NCI-H1417 treated with DMSO at 0.1 percent for 48 hours (cell line): ENCODE measurements at places on chromosomes 2 and 18.

DNA sequence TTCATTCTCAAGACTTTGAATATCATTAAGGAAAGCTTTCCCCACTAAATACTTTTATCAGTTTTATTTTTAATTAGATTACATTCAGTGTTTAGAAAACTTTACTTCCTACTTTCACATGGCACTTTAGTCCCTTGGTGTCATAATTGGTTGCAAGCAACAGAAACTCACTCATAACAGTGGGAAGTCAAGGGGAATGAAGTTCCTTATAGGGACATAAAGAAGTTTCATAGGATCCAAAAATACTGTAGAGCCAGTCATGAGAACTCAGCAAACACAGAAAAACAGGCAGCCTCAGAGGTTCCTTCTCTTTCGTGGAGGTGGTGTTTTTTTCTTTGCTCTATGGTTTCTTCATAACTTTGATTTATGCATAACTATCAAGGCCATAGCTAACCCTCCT lies 809.0 kb downstream of the BCL11A start:
- no peak for DNase-seq

DNA sequence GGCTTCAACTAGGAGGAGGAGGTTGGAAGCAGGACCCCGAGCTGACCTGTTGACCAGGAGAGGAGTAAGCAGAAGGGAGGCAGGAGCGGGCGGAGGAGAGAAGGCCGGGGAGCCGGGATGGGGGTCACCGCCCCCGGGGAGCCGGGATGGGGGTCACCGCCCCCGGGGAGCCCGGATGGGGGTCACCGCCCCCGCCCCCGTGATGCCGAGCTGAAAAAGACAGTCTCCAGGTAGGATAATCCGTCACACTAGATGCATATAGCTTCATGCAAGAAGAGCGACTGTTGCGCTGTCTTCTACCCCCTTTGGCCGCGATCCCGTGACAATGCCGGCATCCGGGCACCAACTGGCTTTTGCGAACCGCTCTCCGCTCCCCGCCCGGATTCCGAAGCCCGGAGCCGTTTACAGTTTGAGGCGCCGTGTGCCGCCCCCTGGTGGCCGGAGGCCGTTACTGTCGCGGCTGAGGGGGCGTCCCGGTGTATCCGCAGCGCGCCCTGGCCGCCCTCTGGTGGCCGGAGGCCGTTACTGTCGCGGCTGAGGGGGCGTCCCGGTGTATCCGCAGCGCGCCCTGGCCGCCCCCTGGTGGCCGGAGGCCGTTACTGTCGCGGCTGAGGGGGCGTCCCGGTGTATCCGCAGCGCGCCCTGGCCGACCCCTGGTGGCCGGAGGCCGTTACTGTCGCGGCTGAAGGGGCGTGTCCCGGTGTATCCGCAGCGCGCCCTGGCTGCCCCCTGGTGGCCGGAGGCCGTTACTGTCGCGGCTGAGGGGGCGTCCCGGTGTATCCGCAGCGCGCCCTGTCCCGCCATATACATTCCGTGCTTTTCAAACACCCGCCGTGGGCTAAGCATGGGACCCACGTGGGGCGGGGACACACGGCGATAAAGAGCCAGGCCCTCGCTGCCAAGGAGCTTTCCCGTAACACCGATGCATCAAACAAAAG lies 89.6 kb downstream of the ACTR3 start:
- DNase-seq: no peak

- DNase-seq: no peak
Measured at GRCh38 chr18:46639386-46639785, 17.6 kb downstream of the LOXHD1 start.

- no peak for DNase-seq
Measured at GRCh38 chr18:46031741-46032140, 40.3 kb downstream of the PSTPIP2 start.

DNA sequence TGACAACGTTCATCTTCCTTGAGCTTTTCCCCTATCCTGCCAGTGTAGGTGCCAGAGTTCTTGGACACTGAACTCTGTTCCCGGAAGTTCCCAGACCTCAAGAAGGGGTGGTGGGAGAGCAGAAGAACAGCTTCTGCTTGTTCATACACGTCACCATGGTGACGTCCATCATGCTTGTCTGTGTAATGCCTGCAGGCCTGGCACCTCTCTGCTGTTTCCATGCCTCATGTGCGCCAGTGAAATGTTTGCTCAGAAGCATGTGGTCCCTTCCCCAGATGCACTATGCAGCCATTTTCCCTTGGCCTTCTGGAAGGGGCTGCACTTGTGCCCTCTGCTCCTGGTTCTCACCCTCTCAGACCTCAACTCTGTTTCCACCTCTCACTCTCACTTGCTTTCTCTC lies 210.8 kb upstream of the NABP1 start:
- no peak for DNase-seq

GRCh38 chr2:44570271-44570670 lies 208.5 kb downstream of the CAMKMT start:
- no peak for DNase-seq

GRCh38 chr2:203859030-203859789 lies 8.4 kb upstream of the CTLA4 start:
- DNase-seq: no peak

- no peak for DNase-seq
Measured at GRCh38 chr2:101889460-101890098, 102.2 kb upstream of the IL1R2 start.
